Neural progenitor cell (in vitro differentiated cells): ENCODE measurements at places on chromosomes 5 and 9.

DNA sequence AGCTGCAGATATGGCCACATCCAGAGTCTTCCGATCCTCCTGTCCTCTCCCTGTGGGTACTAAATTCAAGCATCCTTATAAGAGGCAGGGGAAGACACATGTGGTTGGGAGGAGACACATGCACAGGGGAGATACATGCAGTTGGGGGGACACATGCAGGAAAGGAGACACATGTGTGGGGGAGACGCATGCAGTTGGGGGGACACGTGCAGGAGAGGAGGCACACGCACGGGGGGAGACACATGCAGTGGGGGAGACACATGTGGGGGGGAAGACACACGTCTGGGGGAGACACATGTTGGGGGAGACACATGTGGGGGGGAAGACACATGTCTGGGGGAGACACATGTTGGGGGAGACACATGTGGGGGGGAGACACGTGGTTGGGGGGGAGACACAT, 21.2 kb upstream of the OLFM1 start:
- no peaks in the 10 kb centered on the region for H3K36me3 ChIP-seq
- H3K4me3 ChIP-seq, result no peak overlapping the region
- no peak for DNase-seq
- peaks cover 13% of the 10 kb centered on the region for H3K4me1 ChIP-seq

- H3K27me3 ChIP-seq, result no peaks in the 10 kb centered on the region
- peaks cover 3% of the 10 kb centered on the region for H3K4me1 ChIP-seq
- no peak for DNase-seq
- H3K36me3 ChIP-seq, result no peaks in the 10 kb centered on the region
- no peak overlapping the region for H3K27ac ChIP-seq
These were observed 36.5 kb upstream of the CTSV start for GRCh38 chr9:97075289-97075985.

GRCh38 chr5:60497706-60498500, 202.1 kb downstream of the DEPDC1B start:
- H3K4me3 ChIP-seq, result no peak overlapping the region
- no peak for DNase-seq
- H3K27me3 ChIP-seq, result no peaks in the 10 kb centered on the region
- H3K27ac ChIP-seq, result no peak overlapping the region

DNA sequence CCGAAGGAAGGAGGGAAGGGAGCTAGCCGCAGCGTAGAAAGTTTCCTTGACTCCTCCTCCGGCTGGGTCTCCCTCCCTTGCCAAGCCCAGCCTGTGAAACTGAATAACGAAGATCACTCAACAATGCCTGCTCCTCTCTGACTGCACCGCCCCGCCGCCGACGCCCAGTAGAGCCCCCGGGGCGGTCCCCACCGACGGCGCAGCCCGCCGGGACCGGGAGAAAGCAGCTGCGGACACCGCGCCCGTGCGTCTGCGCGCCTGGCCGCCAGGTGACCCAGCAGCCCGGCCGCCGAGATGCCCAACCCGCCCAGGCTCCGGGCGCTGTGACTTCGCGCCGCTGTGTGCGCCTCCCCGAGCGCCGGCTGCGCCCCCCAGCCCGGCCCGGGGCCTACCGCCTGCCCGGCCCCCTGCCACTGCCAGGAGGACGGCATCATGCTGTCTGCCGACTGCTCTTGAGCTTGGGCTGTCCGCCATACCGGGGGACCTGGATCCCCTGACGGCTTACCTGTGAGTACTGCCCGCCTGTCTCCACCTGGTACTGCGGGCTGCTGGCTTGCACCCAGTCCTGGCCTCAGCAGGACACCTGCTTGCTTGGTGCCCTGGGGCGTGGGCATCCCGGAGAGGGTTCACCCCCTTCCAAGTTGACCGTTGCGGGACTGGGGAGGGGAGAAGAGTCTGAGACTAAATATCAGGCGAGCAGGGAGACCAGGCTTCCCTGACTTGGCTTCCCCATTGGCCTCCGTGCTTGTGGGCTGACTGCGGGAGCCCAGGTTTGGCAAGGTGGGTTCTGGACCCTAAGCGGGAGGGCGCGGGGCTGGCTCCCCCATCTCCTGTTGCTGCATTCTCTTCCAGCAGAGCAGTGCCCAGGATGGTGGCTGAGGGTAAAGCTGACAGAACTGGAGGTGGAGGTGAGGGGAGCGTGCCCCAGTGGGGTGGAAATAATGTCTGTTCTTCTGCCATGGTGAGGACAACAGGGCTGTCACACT, 26.2 kb upstream of the SPTLC1 start:
- no peaks in the 10 kb centered on the region for H3K4me1 ChIP-seq
- H3K36me3 ChIP-seq, result no peaks in the 10 kb centered on the region
- peaks cover 39% of the 10 kb centered on the region for H3K27me3 ChIP-seq
- H3K27ac ChIP-seq, result no peak overlapping the region
- H3K4me3 ChIP-seq, result peak overlapping the region; percentile 43

DNA sequence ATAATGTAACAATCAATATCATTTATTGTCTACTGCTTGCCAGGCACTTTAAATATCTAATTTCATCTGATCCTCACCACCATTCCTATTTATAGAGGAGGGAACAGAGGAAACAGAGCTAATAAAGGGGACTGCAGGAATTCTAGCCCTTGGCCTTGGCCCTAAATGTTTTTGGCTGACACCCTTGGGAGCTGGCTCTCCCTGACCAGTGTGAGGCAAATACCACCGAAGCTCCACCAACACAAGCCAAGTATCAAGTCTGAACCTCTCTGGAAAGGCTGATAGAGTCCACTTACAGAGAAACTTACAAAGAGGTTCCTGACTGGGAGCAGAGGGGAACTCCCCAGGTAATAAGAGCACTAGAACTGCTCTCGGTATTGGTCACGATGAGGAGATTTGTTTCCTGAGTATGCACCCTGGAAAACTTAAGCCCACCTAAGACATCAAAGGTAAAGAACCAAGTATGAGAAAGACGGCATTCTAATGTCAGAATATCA, 243.1 kb upstream of the PANK3 start:
- no peak for DNase-seq
- H3K36me3 ChIP-seq, result no peaks in the 10 kb centered on the region
- peaks cover 28% of the 10 kb centered on the region for H3K4me1 ChIP-seq
- H3K4me3 ChIP-seq, result no peak overlapping the region

- no peaks in the 10 kb centered on the region for H3K27me3 ChIP-seq
- no peak overlapping the region for H3K4me3 ChIP-seq
- H3K36me3 ChIP-seq, result no peaks in the 10 kb centered on the region
- peak; percentile 4 for DNase-seq
These were observed 1371.0 kb upstream of the DMAC1 start for GRCh38 chr9:9170439-9171134.

- H3K4me3 ChIP-seq, result no peak overlapping the region
- H3K4me1 ChIP-seq, result no peaks in the 10 kb centered on the region
- H3K27me3 ChIP-seq, result no peaks in the 10 kb centered on the region
- peak; percentile 14 for DNase-seq
- no peak overlapping the region for H3K27ac ChIP-seq
These were observed 22.7 kb upstream of the SVEP1 start for GRCh38 chr9:110602281-110602680.

DNA sequence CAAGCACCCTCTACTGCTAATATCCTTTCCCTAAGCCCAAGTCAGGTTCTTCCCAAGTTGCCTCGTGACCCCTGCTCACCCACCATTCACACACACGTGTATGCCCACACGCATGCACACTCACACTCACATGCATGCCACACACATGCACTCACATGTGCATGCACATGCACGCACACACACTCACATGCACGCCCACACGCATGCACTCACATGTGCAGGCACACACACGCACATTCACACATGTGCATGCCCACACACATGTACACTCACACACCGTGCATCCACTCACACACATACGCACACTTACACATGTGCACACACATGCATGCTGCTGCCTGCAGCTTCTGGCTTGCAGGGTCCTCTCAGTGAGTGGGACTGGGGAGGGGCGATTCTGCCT, 62.9 kb upstream of the STXBP1 start:
- no peak overlapping the region for H3K4me3 ChIP-seq
- DNase-seq, result no peak
- H3K27ac ChIP-seq, result no peak overlapping the region
- no peaks in the 10 kb centered on the region for H3K36me3 ChIP-seq
- H3K4me1 ChIP-seq, result peaks cover 15% of the 10 kb centered on the region

- no peak for DNase-seq
- H3K27me3 ChIP-seq, result no peaks in the 10 kb centered on the region
- no peak overlapping the region for H3K27ac ChIP-seq
- H3K4me1 ChIP-seq, result peaks cover 8% of the 10 kb centered on the region
- H3K36me3 ChIP-seq, result no peaks in the 10 kb centered on the region
- H3K4me3 ChIP-seq, result no peak overlapping the region
These were observed 131.5 kb downstream of the NR6A1 start for GRCh38 chr9:124639637-124640036.

DNA sequence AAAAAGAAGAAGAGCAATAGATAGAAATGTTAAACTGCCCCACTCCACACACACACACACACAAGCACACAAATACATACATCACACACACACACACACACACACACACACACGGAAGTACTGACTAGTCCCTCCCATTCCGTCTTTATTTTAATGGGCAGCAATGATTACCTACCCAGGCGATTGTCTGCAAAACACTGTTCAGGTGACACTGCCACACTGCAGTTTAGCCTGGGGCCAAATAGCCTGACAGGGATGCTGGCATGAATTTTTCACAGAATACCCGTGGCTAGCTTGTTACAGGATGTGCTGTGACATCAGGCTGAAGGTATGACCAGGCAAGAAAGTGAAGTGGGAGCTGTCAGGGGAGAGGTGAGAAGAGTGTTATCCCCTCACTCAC, 86.9 kb downstream of the FRMD3 start:
- no peaks in the 10 kb centered on the region for H3K36me3 ChIP-seq
- no peak overlapping the region for H3K27ac ChIP-seq
- no peaks in the 10 kb centered on the region for H3K27me3 ChIP-seq
- no peaks in the 10 kb centered on the region for H3K4me1 ChIP-seq

DNA sequence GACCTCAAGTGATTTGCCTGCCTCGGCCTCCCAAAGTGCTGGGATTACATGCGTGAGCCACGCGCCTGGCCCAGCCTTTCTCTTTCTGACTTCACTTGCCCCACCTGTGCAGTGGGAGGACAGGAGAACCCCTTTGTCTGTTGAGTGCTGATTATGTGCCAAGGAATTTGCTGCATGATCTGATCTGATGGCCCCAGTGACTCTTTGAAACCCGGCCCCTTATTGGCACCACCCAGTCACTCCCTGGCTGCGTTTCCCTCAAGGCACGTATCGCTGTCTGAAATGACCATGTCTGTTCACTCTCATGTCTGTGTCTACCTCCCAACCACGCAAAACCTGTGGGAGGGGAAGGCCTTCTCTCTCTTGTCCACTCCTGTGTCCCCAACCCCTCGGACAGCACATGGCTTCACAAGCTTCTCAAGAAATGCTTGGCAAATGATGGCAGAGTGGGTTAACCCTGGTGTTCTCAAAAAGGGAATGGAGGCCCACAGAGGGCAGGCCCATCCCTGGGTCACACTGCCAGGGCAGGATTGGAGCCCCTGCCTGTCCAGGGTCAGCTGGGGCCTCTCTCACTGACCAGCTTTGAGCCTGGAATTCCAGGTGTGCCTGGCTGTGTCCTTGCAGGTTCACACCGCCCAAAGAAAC, 21.9 kb downstream of the NEK6 start:
- H3K36me3 ChIP-seq, result no peaks in the 10 kb centered on the region
- H3K27me3 ChIP-seq, result no peaks in the 10 kb centered on the region
- H3K4me3 ChIP-seq, result no peak overlapping the region
- DNase-seq, result no peak

- DNase-seq, result no peak
- no peaks in the 10 kb centered on the region for H3K27me3 ChIP-seq
- no peak overlapping the region for H3K27ac ChIP-seq
- H3K36me3 ChIP-seq, result no peaks in the 10 kb centered on the region
- no peak overlapping the region for H3K4me3 ChIP-seq
- peaks cover 7% of the 10 kb centered on the region for H3K4me1 ChIP-seq
These were observed 49.8 kb downstream of the TMOD1 start for GRCh38 chr9:97551308-97551707.

DNA sequence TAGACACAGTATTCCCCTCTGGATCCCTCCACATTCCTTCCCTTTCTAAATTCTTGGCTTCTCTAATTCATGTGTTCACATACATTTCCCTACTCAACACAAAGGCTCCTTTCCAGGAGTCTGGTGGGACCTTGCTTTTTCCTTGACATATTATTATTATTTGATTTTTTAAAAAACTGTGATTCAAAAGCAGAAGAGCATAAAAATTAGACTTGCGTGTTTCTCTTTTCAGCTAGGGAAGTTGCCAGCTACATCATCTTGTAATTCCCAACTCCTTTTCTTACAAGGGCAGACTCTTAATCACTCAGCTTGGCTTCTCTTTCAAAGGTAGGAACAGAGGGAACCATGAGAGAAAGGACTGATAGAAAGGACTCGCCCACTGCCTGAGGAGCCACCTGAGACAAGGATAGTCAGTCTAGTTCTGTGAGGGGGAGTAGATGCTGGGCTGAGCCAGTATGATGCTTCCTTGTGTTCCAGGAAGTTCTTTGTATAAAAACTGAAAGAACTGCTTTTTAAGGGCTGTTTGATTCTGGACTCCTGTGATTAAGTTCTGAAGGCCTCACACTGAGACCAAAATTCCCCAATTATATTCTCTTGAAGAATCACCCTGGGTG, 51.0 kb upstream of the DPYSL3 start:
- H3K27me3 ChIP-seq, result no peaks in the 10 kb centered on the region
- H3K27ac ChIP-seq, result peak overlapping the region; percentile 98
- H3K4me3 ChIP-seq, result peak overlapping the region; percentile 50
- H3K4me1 ChIP-seq, result peaks cover 69% of the 10 kb centered on the region

- H3K36me3 ChIP-seq, result no peaks in the 10 kb centered on the region
- H3K27ac ChIP-seq, result no peak overlapping the region
- H3K27me3 ChIP-seq, result no peaks in the 10 kb centered on the region
- peaks cover 6% of the 10 kb centered on the region for H3K4me1 ChIP-seq
These were observed 84.3 kb downstream of the SH3TC2 start for GRCh38 chr5:148978370-148979082.

- H3K4me1 ChIP-seq, result peaks cover 6% of the 10 kb centered on the region
- H3K27ac ChIP-seq, result no peak overlapping the region
- DNase-seq, result no peak
- no peaks in the 10 kb centered on the region for H3K36me3 ChIP-seq
These were observed 18.5 kb upstream of the SLC12A7 start for GRCh38 chr5:1130218-1130946.

GRCh38 chr9:2418619-2419018, 203.0 kb upstream of the VLDLR start:
- DNase-seq, result no peak
- H3K27ac ChIP-seq, result no peak overlapping the region
- no peaks in the 10 kb centered on the region for H3K36me3 ChIP-seq

- DNase-seq, result no peak
- H3K36me3 ChIP-seq, result no peaks in the 10 kb centered on the region
- peaks cover 7% of the 10 kb centered on the region for H3K4me1 ChIP-seq
- no peak overlapping the region for H3K27ac ChIP-seq
- H3K27me3 ChIP-seq, result no peaks in the 10 kb centered on the region
These were observed 15.3 kb upstream of the KIF12 start for GRCh38 chr9:114114364-114114763.
